Ovary (tissue), 10 donors: ENCODE measurements at places on chromosomes 6 and 20. TPM values are rescaled to one million over a fixed set of nuclear protein-coding genes. Genes with fewer than 3 reads are reported as not detected.

ERVFRD-1 gene
- polyA plus RNA-seq: 0.78 TPM

SIRPA gene
- 15.7 TPM for polyA plus RNA-seq

DNA sequence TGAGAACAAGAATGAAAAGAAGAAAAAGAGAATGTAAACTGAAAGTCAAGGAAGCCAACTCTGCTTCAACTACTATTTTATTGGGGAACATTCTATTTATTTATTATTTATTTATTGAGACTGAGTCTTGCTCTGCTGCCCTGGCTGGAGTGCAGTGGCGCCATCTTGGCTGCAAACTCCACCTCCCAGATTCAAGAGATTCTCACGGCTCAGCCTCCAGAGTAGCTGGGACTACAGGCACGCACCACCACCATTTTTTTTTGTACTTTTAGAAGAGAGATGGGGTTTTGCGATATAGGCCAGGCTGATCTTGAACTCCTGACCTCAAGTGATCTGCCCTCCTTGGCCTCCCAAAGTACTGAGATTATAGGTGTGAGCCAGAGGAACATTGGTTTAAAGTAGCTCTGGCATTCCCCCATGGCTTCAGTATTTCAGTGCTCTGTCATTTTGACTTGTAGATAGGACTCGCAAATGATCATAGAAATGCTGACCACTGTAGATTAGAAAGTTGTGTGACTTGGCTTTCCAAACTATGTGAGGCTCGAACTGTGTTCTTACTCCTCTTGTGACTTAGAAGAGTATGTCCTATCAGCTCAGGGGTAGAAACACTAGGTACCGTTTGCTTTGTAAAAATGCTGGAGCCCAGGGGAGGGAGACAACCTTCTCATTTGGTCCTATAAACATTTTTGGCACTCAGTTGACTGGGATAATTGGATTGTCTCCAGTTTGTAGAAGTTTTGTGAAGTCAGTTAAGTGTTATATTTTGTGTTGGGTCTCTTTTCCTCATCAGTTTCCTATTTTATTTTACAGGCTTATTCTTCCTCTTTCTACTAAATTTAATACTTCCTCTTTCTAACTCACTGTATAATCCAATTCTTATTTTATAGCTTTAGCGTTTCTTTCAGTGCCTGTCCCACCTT, 544.9 kb upstream of the CITED2 start:
- no peak overlapping the region for H3K27ac ChIP-seq
- peaks cover 2% of the 10 kb centered on the region for H3K4me1 ChIP-seq
- no peaks in the 10 kb centered on the region for H3K27me3 ChIP-seq
- no peak overlapping the region for H3K4me3 ChIP-seq
- DNase-seq: no peak

SEMG1 gene
- polyA plus RNA-seq: not detected

RNF146 gene
- 43.4 TPM for polyA plus RNA-seq

- no peaks in the 10 kb centered on the region for H3K27me3 ChIP-seq
- no peak overlapping the region for H3K4me3 ChIP-seq
These were observed 20.0 kb upstream of the GSTA3 start for GRCh38 chr6:52929321-52930164.

- no peak overlapping the region for H3K27ac ChIP-seq
- H3K27me3 ChIP-seq: no peaks in the 10 kb centered on the region
- no peak overlapping the region for H3K4me3 ChIP-seq
- no peak for DNase-seq
- H3K36me3 ChIP-seq: no peaks in the 10 kb centered on the region
These were observed 73.3 kb downstream of the OTOR start for GRCh38 chr20:16821211-16822089.

DNA sequence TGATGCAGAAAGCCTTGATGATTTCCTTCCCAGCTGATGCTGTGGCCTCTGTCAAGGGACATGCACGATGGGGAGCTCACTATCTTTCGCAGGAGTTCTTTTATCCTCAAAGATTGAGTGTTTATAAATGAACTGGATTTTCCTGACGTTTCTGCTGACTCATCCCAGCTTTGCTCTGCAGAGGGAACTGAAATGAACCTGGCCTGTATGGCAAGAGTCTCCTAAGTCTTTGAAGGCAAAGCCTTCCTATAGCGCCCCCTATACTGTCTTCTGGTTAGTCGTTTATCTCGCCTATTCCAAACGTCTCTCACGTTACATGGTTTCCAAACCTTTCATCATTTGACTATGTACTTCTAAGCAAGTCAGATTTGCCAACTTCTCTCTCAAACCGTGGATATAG, 565.3 kb downstream of the KIF16B start:
- no peak for DNase-seq
- H3K4me1 ChIP-seq: peaks cover 4% of the 10 kb centered on the region
- no peaks in the 10 kb centered on the region for H3K27me3 ChIP-seq
- no peaks in the 10 kb centered on the region for H3K36me3 ChIP-seq

- H3K4me1 ChIP-seq: peaks cover 3% of the 10 kb centered on the region
- peak overlapping the region; percentile 71 for H3K4me3 ChIP-seq
- no peak for DNase-seq
- no peaks in the 10 kb centered on the region for H3K27me3 ChIP-seq
- H3K27ac ChIP-seq: no peak overlapping the region
- H3K36me3 ChIP-seq: no peaks in the 10 kb centered on the region
These were observed 801 bp downstream of the CCDC28A start for GRCh38 chr6:138774370-138774769.

- H3K36me3 ChIP-seq: no peaks in the 10 kb centered on the region
- no peak for DNase-seq
- peaks cover 4% of the 10 kb centered on the region for H3K4me1 ChIP-seq
- no peak overlapping the region for H3K4me3 ChIP-seq
- H3K27me3 ChIP-seq: no peaks in the 10 kb centered on the region
- H3K27ac ChIP-seq: no peak overlapping the region
These were observed 1.2 kb downstream of the SLC13A3 start for GRCh38 chr20:46649965-46650542.

DNA sequence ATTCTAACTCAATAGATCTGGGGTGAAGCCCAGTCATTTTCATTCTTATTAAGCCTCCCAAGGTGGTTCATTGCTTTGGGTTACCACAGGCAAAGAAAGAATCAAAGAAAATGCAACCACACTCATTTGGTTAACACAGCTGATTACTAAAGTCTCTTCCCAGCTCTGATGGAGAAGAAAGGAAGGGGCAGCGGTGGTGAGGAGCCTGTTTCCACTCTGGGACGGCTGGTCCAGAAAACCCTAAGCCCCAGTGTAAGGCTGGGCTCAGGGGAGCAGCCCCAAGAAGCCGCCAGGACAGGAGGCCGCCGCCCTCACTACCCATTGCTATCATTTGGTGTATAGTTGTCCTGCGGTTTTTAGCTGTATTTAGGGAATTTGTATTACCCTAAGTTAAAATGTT, 226.9 kb downstream of the CD83 start:
- no peak for DNase-seq
- no peak overlapping the region for H3K27ac ChIP-seq
- no peaks in the 10 kb centered on the region for H3K27me3 ChIP-seq
- H3K36me3 ChIP-seq: no peaks in the 10 kb centered on the region
- H3K4me3 ChIP-seq: no peak overlapping the region

DNA sequence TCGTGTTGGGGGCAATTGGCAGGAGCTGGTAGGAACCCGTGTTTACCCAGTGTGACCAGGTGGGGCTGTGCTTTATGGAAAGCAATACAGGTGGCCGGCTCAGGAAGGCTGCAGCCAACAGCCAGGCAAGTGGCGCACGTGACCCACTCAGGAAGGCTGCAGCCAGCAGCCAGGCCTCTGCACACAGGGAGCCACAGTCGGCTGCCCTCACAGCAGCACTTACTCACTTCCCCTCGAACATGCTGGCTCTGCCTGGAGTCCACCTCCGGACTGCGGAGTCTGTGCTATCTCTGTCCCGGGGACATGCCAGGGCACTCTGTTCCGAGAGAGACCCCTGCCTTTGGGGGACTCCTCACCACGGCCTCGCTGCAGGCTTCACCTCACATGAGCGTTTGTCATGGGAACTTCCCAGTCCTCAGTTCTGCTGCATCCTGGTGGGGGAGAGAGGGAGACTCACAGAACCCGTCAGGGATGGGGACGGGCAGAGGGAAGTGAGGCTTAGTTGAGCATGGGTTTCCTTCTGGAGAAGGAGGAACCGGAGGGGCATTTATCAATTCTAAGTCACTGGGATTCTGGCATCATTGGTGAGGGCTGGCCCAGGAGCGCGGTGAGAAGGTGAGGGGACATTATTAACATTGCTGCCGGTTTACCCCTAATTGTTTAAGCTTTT, 76.8 kb downstream of the TTLL2 start:
- no peak overlapping the region for H3K4me3 ChIP-seq
- H3K27me3 ChIP-seq: no peaks in the 10 kb centered on the region
- H3K4me1 ChIP-seq: no peaks in the 10 kb centered on the region

TFAP2A gene
- 0.15 TPM for polyA plus RNA-seq

DNA sequence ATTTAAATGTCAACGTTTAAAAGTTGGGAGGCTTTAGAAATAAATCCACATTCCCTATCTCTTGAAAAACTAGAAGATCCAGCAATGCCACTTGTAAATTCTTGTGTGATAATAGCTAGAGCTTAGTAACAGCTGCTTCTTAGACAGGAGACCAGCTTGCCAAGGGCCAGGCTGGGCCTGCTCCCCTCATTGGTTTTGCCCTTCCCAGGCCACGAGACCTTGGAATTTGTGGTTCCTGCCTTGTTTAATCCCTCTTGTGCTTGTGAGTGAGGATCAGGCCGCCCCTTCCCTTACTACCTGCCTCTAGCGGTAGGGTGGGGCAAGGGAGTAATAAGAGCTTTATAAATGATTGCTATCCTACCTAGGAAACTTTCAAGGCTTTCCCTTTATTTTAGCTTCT, 363.5 kb downstream of the SYNE1 start:
- H3K4me3 ChIP-seq: no peak overlapping the region
- H3K36me3 ChIP-seq: no peaks in the 10 kb centered on the region
- H3K27me3 ChIP-seq: no peaks in the 10 kb centered on the region
- H3K4me1 ChIP-seq: peaks cover 22% of the 10 kb centered on the region
- H3K27ac ChIP-seq: peak overlapping the region; percentile 22

- no peaks in the 10 kb centered on the region for H3K36me3 ChIP-seq
- no peak for DNase-seq
- H3K4me1 ChIP-seq: no peaks in the 10 kb centered on the region
- no peaks in the 10 kb centered on the region for H3K27me3 ChIP-seq
- H3K4me3 ChIP-seq: no peak overlapping the region
These were observed 67.2 kb downstream of the YTHDF1 start for GRCh38 chr20:63148696-63149095.

GRCh38 chr6:154127657-154128056, 88.6 kb downstream of the OPRM1 start:
- DNase-seq: no peak
- H3K36me3 ChIP-seq: no peaks in the 10 kb centered on the region
- no peak overlapping the region for H3K4me3 ChIP-seq
- H3K4me1 ChIP-seq: no peaks in the 10 kb centered on the region
- no peaks in the 10 kb centered on the region for H3K27me3 ChIP-seq
- H3K27ac ChIP-seq: no peak overlapping the region

GRCh38 chr6:40722091-40722490, 134.9 kb upstream of the LRFN2 start:
- no peak for DNase-seq
- H3K27me3 ChIP-seq: no peaks in the 10 kb centered on the region
- no peak overlapping the region for H3K27ac ChIP-seq

GRCh38 chr20:24779946-24780345, 169.1 kb upstream of the CST7 start:
- no peaks in the 10 kb centered on the region for H3K36me3 ChIP-seq
- H3K4me3 ChIP-seq: no peak overlapping the region
- H3K4me1 ChIP-seq: no peaks in the 10 kb centered on the region
- H3K27me3 ChIP-seq: no peaks in the 10 kb centered on the region
- no peak overlapping the region for H3K27ac ChIP-seq
